BE2C (cell line): ENCODE measurements at places on chromosomes 5 and 9.

- DNase-seq = no peak
Measured at GRCh38 chr5:73442996-73443627, 5.5 kb downstream of the FOXD1 start.

DNA sequence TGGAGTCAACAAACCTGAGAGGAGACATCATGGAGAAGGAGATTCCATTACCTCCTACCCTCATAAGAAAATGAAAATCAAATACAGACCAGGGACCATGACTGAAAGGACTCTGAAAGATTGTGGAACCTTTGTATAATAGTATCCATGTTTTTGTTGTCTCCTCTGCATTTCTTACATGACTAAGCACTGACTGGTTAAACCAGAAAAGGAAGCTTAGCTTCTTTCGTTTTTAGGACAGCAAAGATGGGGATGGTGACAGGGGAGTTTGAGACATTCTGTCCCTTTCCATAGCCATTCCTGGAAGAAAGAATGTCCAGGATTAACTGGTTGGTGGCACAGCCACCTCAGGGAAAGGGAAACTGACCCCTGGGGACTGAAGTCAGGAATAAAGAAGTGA is 22.2 kb downstream of the ITGA1 start:
- DNase-seq = no peak

GRCh38 chr5:38555354-38556087 is 925 bp downstream of the LIFR start:
- DNase-seq = no peak

- DNase-seq = no peak
Measured at GRCh38 chr5:110342683-110343082, 383.8 kb downstream of the TMEM232 start.

- no peak for DNase-seq
Measured at GRCh38 chr9:10172476-10172875, 440.3 kb downstream of the PTPRD start.

- no peak for DNase-seq
Measured at GRCh38 chr9:133199648-133200321, 9.3 kb downstream of the OBP2B start.

GRCh38 chr5:171840711-171841522 is 55.3 kb downstream of the SMIM23 start:
- DNase-seq = no peak

- DNase-seq = no peak
Measured at GRCh38 chr9:89661391-89661949, 56.7 kb downstream of the GADD45G start.

GRCh38 chr5:175878021-175878420 is 6.6 kb downstream of the CPLX2 start:
- no peak for DNase-seq

DNA sequence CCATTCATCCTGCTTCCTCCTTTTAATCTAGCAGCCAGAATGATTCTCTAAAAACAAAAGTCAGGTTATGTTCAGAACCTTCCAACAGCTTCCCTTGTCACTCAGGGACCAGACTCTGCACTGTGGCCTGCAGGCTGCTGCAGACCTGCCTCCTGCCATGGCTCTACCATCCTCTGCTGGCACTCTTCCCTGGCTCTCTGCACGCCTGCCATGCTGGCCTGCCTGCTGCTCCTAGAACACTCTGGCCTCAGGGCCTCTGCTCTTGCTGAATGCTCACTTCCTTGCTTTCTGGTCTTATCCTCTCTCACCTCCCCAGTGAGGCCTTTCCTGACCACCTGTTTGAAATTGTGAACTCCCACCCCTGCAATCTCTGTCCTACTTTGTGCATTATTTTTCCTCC is 149.4 kb downstream of the CD180 start:
- DNase-seq = peak; percentile 74

GRCh38 chr5:142208777-142209312 is 100.3 kb downstream of the NDFIP1 start:
- DNase-seq = no peak

GRCh38 chr5:60356745-60357144 is 343.2 kb downstream of the DEPDC1B start:
- DNase-seq = peak; percentile 39

- no peak for DNase-seq
Measured at GRCh38 chr5:22728610-22729009, 124.5 kb downstream of the CDH12 start.

- no peak for DNase-seq
Measured at GRCh38 chr5:107969847-107970246, 299.1 kb upstream of the EFNA5 start.

GRCh38 chr9:70746316-70746715 is 331.9 kb upstream of the KLF9 start:
- peak; percentile 30 for DNase-seq

- no peak for DNase-seq
Measured at GRCh38 chr5:64397552-64397951, 108.3 kb upstream of the RGS7BP start.

DNA sequence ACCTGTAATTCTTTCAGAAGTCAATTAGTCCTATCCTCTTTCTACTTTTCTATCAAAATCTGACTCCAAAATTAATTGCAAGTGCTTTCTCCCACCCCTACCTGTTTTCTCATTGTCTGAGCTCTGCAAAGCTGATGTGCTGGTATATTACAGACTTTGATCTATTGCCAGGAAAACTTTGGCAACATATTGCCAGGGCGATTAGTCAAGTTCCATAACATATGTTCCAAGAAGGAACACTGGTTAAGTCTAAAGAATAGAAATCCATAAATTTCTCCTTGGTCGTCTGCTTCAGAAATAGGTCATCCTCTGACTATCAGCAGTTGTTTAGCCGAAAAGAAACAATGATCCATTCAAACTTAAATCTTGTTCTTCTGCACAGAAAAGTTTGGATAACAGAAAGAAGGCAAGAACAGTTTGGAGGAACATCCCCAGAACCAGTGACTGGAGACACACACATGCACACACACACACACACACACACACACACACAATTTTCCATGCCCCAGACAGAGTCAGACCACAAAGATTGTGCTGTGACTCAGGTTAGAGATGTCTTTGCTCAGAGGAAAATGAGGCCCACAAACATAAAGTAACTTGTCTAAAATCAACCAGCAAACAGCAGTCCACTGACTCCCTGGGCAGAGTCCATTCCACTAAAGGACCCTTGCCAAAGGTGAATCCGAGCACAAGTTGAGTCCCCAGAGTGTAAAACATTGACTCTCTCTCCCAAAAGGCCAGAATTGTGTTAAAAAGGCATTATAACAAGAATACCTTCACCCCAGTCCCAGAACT is 202.1 kb downstream of the DEPDC1B start:
- DNase-seq = no peak

DNA sequence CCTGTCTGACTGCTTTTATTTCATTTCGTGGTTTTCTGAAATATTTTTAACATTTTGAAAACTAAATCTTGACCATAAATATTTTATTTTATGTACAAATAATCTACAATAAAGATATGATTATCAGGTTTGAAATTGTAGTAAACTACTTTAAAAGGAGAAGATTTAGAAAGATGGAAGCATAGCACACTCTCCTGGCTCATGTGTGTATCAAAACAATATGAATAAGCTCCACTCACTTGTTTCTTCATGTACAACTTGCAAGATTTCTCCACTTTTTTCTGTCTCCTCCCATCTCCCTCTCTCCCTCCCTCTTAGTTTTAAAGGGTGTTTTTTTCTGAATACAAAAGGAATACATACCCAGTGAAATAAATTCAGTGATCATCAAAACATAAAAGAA is 15.4 kb upstream of the VPS13A start:
- DNase-seq = no peak

DNA sequence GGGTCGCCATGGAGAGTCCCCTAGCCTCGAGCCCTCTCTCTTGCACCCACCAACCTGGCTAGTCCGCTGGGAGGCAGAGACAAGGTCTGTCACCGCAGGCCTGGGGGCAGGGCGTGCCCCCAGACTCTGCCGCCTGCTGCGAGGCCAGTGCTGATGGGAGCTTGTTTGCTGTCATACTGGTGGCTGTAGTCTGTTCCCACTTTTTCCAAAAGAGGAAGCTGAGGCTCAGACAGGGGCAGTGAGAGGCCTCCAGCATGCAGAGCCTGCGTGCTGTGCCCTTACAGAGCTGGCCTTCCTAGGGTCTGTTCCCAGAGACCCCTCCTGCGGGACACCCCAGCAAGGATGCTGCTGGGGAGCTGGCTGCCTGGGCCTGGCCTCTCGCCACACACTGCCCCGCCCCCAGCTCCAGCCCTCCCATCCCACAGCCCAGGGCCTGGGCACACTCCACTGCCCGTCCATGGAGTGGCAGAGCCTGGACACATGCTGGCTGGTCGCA is 21.0 kb upstream of the SUSD3 start:
- no peak for DNase-seq

DNA sequence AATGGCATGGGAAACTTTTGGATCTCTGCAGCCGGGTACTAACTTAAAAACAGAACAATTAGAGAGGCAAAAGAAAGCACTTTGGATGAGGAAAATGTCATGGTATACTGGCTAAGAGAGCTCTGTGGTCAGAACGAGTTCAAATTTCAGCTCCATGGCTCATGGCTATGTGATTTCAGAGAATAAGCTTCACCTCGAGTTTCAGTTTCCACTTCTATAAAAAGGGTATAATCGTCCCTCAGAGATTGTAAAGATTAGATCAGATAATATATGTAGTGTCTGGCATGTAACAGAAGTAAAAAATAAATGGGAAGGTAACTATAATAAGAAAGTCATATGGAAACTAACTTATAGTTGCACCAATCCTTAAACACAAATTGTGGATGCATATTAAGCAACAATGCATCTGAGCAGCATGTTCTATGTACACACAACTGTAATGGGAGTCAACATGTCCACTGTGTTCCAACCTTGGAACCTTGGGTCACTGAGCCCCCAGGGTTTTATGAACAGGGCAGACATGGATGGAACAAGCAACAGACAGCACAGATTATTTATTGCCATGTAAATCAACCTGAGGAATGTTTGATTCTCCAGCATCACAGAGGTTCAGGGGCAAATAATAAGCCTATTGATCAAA is 145.4 kb downstream of the MAPKAP1 start:
- DNase-seq = no peak

DNA sequence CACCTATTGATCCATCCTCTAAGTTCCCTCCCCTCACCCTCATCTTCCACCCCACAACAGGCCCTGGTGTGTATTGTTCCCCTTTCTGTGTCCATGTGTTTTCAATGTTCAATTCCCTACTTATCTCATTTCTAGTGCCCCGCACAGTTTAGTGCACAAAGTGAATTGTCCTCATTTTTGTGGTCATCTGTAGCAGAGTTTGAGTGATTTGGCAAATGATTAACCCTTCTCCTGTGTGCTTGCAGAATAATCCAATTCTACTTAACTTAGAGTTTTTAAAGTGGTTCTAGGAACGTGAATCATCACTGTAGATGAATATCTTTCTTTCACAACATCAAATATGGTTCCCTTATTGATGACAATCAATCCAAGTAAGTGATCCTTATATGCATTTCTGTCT is 6.3 kb upstream of the HAPLN1 start:
- no peak for DNase-seq

GRCh38 chr5:10602031-10602806 is 38.3 kb downstream of the ANKRD33B start:
- DNase-seq = peak; percentile 52

- no peak for DNase-seq
Measured at GRCh38 chr9:135108831-135109510, 21.5 kb downstream of the OLFM1 start.

DNA sequence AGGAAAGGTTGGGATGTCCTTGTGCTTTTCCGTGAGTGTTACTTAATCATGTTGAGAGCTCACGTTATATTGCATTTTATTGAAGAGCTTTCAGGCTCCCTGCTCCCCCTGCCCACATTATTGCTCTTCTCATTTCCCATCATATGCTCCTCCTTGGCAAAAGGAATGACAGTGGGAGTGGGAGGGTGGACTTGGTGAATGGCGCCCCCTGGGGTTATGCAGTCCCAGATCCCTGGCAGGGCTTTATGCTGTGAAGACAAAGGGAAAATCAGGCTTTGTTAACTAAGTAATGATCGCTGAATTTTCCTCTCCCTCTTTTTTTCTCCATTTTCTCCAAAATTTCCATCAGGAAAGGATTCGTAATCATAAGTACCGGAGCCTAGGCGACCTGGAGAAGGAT is 166.6 kb downstream of the SMARCA2 start:
- peak; percentile 20 for DNase-seq

DNA sequence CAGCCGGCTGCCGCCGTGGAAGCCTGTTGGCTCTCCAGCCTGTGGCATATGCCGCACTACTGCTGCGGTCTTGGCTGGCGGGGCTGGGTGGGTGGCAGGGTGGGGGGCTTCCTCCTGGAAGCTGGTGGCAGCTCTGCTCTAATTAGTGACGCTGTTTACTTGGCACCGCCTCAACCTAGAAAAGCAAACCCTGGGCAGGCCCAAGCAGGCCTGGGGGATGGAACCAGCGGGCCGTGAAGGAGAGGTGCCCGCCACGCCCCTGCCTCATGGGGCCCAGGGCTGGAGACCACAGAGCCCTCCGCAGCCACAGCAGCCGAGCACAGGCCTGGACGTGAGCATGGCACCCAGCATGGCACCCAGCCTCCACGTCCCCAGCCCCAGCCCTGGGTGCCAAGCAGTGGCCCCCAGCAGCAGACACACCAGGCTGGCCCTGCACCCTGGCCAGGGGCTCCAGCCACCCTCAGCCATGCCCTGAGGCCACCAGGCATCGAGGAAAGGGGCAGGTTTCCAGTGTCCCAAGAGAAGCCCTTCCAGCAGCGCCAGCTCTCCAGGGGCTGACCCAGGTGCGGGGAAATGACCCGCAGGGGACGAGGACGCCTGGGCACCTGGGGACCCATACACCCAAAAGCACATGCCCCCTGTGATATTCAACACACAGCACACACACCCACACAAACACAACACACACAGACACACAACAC is 5.4 kb upstream of the CCDC187 start:
- DNase-seq = peak; percentile 82

GRCh38 chr5:136153581-136154236 is 21.1 kb downstream of the SMAD5 start:
- DNase-seq = no peak

GRCh38 chr5:167626341-167627123 is 664.9 kb upstream of the WWC1 start:
- no peak for DNase-seq

- DNase-seq = no peak
Measured at GRCh38 chr5:97097326-97098230, 44.8 kb downstream of the LIX1 start.
